NCI-H1092 treated with DMSO at 0.1 percent for 48 hours (cell line): ENCODE measurements at places on chromosomes 1 and 21.

- peak; percentile 12 for DNase-seq
These were observed 2.7 kb downstream of the CDC14A start for GRCh38 chr1:100354971-100355394.

GRCh38 chr1:52978045-52978444 lies 51.0 kb downstream of the SCP2 start:
- no peak for DNase-seq

- no peak for DNase-seq
These were observed 44.7 kb upstream of the PAXBP1 start for GRCh38 chr21:32816261-32816660.

- DNase-seq, result no peak
These were observed 325.0 kb upstream of the PLXNA2 start for GRCh38 chr1:208569181-208569580.

- no peak for DNase-seq
These were observed at the start of gene S100A14 for GRCh38 chr1:153616144-153616916. Gene S100A14 (minus strand): TSS chr1:153616325. CDS start chr1:153615858, 467 bp downstream.

DNA sequence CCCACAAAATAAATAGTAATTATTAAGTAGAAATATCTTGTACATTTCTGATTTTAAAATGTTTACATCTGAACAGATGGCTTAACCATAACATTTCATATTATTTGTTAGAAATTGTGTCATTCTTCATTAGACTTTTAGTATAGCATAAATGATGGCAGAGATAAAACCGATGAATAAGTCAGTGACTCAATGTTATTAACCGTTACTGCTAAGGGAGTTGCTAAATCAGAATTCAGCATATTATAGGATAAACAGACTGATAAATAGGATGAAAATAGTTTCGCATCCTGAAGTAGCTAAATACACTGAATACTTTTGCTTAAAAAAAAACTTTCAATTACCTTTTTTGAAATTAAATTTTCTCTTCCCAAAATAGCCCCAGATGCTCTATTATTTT lies 610.6 kb upstream of the ZP4 start:
- no peak for DNase-seq

GRCh38 chr1:219797009-219797408 lies 131.3 kb downstream of the SLC30A10 start:
- no peak for DNase-seq

DNA sequence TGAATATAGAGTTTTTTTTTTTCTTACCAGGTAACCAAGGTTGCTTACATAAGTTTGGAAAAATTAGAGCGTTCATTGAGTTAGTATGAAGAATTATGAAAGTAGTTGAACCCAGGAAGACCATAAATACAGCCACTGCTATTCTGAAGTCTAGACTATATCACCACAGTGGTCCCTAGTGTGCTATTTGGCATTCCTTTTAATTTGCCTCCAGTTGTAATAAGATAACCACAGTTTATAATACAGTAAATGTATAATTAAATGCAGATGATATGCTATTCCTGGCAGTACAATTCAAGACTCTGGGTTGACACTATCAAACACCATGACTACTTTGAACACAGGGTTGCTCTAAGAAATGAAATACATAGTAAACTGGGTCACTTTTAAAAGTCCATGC lies 270.5 kb downstream of the BRINP2 start:
- DNase-seq, result no peak

DNA sequence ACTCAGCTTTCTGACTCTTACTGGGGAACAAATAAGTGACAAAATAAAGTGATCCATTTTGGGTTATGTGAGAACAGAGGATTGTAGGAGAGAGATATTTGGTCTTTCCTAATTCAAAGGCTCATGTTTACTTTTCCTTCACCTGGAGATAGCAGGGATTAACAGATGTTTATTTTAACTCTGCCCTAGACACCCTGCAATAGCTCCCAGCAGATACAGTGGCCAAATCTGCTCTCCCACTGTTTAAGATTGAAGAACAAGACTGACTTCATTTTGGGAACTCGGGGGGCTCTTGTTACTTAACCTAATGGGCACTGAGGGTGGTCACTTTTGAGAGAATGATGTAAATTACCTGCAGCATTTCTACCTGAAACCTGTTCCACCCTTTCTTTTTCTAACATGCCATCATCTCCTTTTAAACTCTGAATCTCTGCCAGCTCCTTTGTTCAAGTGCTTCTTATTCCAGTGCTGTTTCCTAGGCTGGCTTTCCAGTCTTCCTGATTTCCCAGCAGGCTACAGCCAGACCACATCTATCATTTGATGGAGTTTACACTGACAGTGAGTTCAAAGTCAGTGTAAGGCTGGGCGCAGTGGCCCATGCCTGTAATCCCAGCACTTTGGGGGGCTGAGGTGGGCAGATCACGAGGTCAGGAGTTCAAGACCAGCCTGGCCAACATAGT lies 90.0 kb downstream of the SELENOF start:
- peak; percentile 74 for DNase-seq

DNA sequence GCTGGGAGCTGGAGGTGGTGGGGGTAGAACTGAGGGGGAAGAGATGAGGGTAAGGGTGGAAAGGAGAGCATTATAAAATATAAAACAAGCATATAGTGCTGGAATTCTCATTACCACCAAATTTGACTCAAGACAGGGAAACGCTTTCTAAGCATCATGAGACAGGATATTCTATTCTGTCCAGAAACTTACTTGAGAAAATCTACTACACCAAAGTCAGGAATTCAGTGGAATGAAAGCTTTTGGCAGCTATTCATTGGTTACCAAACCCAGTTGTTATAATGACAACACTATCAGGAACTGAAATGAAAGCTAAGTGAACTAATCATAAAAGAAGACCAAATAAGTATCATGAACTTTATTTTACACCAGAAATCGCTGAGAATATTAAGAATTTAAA lies 14.5 kb downstream of the AIDA start:
- DNase-seq, result no peak

DNA sequence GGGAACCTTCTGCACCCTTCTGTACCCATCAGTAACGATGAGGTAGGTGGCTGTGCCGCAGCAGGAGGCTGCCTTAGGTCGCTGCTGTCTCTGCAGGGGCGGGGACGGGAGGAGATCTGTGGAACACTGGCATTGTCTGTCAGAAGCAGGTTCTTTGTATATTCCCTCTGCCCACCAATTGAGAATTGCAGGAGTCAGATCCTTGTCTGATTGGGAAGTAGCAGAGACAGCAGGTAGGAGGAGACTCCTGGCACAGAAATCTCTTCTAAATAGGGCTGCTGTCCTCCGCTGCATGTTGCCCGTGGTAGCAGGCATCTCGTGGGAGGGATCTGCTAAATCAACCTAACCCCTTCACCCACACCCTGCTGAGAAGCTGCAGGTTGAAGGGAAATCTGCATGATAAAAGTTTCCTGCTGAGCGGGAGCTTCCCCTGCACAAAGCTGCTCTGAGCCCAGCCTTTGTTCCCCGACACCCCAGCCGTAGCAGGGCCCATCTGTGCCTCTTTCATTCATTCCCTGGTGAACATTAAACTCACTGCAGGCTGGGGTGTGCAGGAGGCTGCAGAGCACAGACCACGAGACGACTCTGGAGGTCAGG lies 15.9 kb downstream of the SARS1 start:
- DNase-seq, result no peak

- DNase-seq, result no peak
These were observed 70.2 kb downstream of the UCK2 start for GRCh38 chr1:165897326-165898303.

DNA sequence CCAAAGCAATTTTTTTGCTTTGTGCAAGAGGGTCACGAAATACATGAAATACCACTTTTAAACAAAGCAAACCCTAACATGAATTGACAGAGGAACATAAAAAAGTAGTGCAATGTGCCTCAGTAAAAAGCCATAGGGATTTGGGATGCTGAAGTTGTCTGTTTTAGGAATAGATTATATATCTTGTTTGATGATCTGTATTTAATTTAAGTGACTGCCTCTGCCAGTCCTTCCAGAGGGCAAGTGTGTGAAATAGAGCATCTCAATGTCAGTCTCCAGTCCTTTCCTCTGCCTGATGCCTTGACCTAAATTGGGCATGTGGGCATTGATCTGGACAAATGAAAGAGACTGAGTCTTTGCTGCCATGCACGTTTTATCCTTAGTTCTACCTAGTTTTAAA lies 222.8 kb downstream of the PTPRC start:
- no peak for DNase-seq

GRCh38 chr1:6600410-6601048 lies 2.1 kb downstream of the KLHL21 start:
- DNase-seq, result no peak
